NCI-H2029 treated with DMSO at 0.1 percent for 48 hours (cell line): ENCODE measurements at places on chromosomes 6 and 20.

- DNase-seq, result no peak
Observed at GRCh38 chr6:10850728-10851127, 12.4 kb upstream of the MAK start.

GRCh38 chr6:163291622-163292021 lies 122.9 kb upstream of the QKI start:
- no peak for DNase-seq

- DNase-seq, result no peak
Observed at GRCh38 chr6:140001821-140002341, 627.4 kb upstream of the CITED2 start.

- DNase-seq, result no peak
Observed at GRCh38 chr6:122568797-122569221, 41.4 kb upstream of the PKIB start.

DNA sequence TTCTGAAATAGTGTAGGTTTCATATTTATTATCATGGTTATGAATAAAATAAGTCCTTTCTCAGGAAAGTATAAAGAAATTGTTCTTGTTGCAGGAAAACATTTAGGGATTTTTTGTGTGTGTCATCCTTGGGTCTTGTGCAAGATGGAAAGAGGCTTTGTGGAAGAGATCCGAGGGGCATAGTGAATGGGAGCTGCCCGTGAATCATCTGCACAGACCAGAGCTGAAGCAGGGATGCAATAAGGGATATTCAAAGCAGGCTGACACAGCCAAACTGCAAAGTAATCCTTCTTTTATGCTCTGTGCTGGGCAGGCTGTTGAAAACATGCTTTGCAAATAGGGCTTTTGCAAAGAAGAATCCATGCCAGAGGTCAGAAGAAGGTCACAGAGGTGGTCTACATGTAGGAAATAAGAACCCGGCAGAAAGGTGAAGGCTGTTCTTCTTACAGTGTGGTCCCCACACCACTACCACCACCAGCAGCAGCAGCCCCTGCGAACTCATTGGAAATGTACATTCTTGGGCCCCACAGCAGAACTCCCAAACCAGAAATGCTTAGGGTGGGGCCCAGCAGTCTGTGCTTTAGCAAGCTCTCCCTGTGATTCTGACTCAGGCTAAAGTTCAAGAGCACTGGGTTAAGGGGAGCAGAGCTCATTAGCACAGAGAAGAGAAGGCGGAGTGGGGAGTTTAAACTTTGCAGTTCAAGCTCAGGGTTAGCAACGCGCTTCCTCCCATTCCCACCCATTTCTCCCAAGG lies 237.6 kb downstream of the QKI start:
- DNase-seq, result no peak
